ENCODE measurements at places on chromosomes 12 and 14.
A peak's percentile ranks its signal among the peaks of the same experiment; 100 is the strongest.

GRCh38 chr12:114408886-114409851 lies 3.2 kb upstream of the TBX5 start:
- DNase-seq: no peak

GRCh38 chr12:27975222-27976136 lies 2.9 kb upstream of the PTHLH start:
- DNase-seq: no peak

DNA sequence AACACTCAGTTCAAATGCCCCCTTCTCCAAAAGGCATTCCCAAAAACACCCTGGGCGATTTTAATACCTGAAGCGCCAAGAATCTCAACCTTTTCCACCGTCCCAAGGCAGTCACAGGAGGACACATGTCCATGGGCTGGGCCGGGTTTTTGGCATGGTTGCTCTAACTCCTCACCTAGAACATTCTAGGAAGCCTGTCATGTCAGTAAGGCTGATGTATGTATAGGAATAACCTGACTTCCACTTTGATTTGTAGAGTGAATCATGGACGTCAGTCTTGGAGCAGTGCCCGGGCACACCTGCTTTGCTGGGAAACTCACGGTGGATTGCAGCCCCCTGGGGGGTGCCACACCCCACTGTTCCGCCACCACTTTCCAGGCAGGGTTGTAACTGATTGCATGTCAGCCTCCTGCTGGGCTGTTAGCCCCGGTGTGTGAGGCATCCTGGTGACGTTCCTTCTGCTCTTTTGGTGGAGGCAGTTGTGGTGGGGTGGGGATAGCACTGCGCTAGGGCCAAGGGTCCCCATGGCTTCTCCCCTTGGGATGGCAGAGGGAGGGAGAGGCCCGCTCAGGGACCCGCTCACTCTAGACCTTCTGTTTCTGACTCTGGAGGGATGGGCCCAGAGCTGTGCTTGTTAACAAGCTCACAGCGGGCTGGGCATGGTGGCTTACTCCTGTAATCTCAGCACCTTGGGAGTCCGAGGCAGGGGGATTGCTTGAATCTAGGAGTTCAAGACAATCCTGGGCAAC lies 35.2 kb upstream of the FAM181A start:
- no peak for DNase-seq

- no peak for DNase-seq
Observed at GRCh38 chr12:110310763-110311162, 29.7 kb downstream of the ATP2A2 start.

GRCh38 chr12:90953956-90954421 lies 987 bp downstream of the CCER1 start:
- peak; percentile 48 for DNase-seq

DNA sequence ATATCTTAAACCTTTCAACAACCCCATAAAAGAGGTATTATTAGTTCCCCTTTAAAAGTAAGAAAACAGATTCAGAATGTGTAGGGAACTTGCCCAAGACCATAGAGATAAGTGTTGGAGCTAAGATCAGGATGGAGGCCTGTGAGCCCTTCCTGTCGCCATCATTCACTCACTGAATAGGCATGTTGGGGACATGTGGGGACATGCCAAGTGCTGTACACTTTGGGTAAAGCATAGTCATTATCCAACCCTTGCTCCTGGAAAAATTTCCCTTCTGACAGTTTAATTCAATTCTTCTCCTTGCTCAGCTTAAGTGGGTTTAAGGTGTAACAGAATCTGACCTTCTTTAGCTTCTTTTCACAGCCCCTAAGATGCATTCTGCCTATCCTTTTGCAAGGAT lies 28.0 kb upstream of the C12orf42 start:
- no peak for DNase-seq

DNA sequence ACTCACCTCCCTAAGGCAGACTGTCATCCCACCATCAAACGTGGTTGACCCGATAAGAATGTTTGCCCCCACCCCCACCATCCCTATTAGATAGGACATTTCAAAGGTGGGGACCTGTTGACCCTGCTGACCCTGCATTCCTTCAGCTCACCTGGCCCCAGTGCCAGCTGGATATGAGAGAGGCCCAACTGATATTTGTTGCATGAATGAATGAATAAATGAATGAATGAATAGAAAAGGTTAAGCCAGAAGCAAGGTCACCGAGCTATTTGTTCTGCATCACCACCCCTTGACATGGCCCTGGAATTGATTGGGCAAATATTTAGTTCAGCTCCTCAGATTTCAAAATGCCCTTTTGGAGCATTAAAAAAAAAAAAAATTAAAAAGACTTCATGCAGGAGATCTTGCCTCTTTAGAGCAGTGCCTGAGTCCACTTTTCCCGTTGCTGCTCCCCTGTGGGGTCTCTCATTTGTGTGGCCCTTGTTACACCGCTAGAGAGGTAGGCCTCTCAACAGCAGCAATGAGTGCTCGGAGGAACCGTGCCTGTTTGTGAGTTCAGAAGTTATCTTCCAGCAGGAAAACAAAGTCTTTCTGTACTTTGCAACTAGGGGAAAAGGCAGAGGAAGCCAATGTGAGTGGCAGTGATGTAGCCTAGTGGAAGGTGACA lies 8.5 kb upstream of the SERPINA5 start:
- no peak for DNase-seq

GRCh38 chr12:45469902-45470301 lies 254.0 kb downstream of the ANO6 start:
- DNase-seq: no peak

DNA sequence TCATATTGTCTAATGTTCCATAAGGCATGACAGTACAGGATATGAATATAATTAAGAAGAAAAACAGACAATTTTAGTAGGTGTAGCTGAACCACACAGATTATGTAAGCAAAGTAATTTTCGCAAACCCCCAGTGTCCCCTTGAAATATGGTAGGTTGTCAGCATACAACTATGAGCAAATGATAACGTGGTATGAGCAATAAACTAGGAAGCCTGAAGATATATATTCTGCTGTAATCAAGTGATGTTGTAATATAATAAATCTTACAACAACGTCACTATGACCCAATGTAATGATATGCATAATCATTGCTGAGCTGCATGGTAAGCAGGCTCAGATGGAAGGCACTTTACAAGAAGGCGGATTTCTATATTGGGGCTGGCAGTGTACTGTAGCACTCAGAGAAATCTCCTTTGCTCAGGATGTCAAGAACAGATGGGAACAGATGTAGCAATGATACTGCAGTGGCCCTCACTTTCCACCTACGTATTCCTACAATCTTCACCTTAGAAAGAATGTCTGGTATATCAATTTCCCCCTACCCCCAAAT lies 47.8 kb upstream of the MYF6 start:
- no peak for DNase-seq

DNA sequence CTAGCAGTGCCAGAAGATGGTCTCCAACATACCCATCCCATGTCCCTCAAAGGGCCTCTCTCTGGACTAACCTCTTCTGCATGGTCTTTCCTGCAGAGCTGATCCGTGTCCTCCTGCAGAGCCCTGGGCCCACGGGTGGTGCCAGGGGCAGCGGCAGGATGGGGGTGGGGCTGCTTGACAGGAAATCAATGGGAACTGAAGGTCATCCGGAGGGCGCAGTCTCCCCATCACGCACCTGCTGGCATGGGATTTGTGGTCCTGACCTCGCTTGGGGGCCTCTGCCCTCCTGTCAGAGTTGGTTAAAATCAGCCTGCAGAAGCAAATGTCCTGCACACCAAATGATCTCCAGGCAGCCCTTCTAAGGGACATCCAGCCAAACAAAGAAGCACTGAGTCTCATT lies 110.2 kb downstream of the DPF3 start:
- DNase-seq: no peak

GRCh38 chr14:74634481-74634880 lies 22.4 kb upstream of the LTBP2 start:
- no peak for DNase-seq

DNA sequence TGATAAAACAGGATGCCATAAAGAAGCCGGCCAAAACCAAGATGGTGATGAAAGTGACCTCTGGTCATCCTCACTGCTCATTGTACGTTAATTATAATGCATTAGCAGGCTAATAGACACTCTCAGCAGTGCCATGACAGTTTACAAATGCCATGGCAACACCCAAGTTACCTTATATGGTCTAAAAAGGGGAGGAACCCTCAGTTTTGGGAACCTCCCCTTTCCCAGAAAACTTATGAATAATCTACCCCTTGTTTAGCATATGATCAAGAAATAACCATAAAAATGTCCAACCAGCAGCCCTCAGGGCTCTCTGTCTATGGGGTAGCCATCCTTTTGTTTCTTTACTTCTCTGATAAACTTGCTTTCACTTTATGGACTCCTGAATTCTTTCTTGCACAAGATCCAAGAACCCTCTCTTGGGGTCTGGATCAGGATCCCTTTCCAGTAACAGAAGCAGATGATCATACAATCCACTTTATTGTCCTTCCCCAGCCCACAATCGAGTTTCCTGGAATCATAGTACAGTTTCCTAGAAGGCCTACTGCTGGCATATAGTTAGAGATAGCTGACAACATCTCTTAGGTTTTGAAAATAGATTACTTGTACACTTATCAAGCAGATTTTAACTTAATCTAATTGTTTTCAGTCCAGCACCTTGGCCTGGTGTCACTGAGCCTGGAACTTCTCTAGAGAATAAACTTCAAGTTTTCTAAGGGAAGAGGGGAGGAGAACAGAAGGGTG lies 266.7 kb upstream of the HMGA2 start:
- DNase-seq: no peak

DNA sequence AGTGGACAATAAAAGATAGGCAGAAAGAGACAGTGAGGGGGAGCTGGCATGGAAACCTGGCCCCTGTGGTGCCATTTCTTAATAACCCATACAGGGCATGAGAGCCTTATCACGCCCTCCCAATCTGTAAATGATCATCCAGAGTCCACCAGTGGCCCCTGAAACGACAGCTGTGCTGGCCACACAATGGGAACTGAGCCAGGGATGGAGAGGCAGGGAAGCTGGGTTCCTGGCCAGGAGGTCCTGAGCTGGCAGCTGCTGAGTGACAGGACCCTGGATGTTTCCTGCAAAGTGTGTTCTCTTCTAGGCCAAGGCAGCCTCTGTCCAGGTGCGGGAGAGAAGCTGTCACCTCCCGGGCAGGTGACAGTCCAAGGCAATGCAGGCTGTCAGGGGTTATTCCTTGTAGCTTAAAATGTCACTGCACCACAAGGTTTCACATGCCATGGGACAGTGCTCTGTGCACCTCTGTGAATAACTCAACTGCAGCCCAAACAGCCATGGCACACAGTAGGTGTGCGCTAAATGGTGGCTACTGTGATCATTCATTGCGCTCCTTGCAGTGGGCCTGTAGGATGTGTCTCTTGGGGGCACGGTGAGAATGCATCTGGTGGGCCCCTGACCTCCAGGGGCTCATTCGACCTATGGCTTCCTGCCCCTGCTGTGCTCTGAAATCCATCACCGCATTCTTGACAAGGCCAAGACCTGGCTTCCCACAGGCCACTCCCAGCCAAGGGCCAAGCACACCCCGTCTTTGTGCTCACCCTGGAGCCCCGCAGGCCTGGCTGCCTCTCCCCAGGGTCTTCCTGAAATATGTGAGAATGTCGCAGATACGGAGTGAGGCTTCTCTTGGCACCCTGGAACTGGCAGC lies 46.3 kb upstream of the BCL11B start:
- no peak for DNase-seq

DNA sequence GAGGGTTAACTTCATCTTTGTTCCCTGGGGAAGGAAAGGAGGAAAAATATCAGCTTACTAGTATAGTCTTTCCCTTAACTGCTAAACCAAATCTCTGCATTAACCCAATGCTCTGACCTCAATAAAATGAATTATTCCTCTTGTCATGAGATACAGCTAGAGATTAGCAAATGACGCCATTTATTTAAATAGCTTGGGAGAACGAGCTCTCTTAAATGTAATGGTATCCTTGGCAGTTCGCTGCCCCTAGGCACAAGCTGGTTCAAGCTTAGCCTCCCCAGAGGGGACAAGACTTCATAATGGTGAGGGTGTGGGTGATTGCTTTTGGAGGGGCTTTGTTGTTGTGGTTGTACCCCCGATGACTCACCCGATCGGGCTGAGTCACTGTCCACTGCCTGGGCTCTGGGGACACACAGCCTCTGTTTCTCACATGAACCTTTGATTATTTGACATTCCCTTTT lies 19.6 kb downstream of the FNTB start:
- DNase-seq: no peak

DNA sequence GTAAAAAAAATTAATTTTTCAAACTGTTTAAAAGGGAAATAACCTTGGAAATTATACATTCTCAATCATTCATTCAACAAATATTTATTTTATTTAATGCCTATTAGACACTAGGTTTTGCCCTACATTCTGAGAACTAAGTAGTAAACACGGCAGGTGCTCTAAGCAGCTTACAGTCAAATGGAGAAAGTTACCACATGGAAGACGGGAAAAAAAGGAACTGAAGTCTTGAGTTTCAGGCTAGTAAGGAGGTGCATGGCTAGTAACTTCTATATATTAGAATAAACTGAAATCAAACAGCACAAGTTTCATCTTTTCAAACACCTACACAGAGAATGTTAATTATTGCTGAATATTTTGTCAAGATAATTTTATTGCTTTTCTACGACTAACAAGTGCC lies 52.9 kb downstream of the C12orf42 start:
- DNase-seq: no peak

DNA sequence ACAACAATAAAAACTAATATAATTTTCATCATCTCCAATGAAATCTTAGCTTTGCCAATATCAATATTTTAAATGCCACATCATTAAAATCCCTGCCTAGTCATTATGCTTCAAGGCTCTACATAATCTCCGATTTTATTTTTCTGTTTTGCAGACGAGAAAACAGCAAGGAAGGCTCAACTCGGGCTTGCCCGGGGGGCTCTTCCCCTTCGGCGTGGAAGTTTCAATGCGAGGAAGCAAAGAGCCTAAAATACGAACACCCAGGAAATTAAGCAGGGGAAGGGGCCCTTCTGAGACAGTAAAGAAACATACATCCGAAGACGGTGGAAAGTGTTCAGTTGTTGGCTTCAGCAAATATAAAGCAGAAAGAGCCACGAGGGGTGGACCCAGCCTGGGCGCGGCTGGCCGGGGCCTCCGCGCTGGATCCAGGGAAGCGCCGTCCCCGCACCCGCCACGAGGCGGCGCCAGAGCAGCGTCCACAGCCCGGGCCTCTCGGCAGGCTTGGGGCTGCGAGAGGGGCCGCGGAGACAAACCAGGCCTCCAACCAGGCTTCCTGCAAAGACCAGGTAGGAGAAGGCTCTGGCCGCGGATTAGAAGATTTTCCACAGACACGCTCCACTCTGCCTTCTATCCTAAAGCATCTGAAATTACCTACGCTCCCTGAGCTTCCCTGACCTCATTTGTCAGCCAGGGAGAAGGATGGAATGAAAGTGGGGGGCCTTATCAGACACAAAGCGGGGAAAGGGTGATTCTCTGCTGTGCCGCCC lies 77.2 kb downstream of the SERPINA3 start:
- peak; percentile 34 for DNase-seq

DNA sequence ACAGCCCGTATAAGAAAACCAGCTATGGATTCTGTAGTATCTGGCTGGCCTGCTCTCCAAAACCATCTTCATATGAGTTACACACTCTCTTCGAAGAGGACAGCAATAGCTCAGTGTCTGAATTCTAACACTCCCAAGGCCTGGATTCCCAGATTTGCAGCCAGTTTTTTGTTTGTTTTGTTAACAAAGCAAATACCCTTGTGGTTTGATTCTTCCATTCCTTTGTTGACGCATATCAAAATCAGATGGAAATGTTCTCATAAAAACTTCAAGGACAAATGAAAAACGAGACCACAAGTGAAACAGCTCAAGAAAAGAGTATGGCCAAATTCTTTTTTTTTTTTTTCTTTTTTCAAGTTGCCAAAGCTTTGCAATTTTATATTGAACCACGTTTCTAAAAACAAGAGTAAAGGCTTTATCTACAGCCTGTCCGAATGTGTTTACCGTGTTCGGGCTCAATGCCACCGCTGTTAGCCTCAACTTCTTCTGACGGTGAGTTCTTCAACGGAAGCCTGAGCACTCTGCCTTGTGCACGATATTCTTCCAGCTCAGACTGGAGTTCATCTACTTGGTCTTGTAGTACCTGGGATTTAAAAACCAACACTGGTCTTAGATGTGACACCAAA lies 67.5 kb downstream of the NIN start:
- no peak for DNase-seq
